GM12864 (cell line): ENCODE measurements at places on chromosomes 4 and X.

DNA sequence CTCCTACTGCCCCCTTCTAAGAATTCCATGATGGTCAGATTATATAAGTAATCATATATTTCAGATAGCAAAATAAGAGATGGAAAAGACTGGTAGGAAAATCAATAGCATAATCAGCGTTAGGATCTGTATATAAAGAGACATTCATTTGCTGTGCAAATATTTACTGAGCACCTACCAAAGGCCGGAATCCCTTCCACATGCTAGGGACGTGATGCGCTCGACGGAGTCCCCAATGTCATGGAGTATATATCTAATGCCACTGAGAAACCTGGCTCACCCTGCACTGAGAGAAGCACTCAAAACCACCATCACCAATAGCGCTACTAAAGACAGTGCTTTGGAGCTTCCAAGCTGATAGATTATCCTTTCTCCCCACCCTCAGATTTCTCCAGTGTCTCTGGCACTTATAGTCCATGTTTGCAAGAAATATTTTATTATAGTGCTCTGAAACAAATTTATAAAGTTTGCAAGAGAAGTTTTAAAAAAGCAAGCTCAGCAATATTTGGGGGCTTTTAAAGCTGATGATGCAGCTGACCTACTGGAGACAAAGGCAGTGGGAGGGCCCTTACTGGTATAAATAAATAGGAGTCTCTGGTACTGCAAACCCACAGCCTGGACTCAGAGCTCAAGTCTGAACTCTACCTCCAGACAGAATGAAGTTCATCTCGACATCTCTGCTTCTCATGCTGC is at the start of gene CXCL13:
CXCL13 (plus strand) TSS at position 611 of the 693 bp plus-strand sequence; CDS start at position 657, 46 bp downstream.
- DNase-seq: no peak

GRCh38 chr4:39324897-39325613 is 41.1 kb downstream of the RFC1 start:
- DNase-seq: no peak

DNA sequence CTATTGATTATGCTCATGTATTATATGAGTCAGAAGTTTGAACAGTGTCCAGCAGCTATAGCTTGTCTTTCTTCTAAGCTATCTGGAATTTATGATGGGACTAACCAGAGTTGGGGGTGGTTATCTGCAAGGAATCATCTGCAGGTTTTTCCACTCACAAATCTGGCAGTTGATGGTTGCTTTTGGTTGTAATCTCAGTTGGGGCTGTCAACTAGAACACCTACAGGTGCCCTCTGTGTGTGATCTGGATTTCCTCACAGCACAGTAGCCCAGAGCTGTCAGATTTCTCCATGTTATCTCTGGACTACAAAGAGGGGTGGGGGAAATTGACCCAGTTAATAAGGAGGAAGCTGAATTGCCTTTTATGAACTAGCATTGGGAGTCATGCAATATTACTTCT is 51.4 kb upstream of the MAP9 start:
- DNase-seq: no peak

GRCh38 chr4:150682126-150682525 is 100.2 kb downstream of the MAB21L2 start:
- no peak for DNase-seq
